ENCODE measurements at places on chromosomes 7 and 10. TPM values are rescaled to one million over a fixed set of nuclear protein-coding genes. Genes with fewer than 3 reads are reported as not detected.

The RPEL1 gene
- 0.10 TPM for total RNA-seq

The DGKI gene
- total RNA-seq = 0.15 TPM

The GNG11 gene
- not detected for total RNA-seq

The NPTX2 gene
- not detected for total RNA-seq

The ATXN7L1 gene
- total RNA-seq = 11.5 TPM

The ACSL5 gene
- total RNA-seq = 195 TPM

The EMX2 gene
- not detected for total RNA-seq

The CARD11 gene
- total RNA-seq = 0.57 TPM

DNA sequence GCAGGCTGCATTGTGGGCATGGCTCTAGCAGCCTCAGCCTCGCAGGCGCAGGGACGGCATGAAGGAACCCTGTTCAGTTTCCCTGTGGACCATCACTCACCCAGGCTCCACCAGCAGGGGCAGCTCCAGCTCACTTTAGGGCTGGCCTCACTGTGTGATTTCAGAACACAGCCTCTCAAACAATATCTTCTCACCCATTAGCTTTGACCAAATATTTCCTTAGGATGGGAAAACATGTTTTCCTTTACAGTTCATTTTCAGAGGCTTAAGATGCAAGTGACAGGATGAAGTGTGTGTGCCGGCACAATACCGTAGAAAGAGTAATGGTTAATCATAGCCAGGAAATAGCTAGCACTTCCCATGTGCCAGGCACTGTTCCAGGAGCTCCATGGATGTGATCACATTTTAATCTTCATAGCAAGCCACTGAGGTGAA is 58.2 kb downstream of the LANCL2 start:
- no peak for DNase-seq

- no peak for DNase-seq
These were observed 87.4 kb downstream of the CHST15 start for GRCh38 chr10:124005991-124006392.

DNA sequence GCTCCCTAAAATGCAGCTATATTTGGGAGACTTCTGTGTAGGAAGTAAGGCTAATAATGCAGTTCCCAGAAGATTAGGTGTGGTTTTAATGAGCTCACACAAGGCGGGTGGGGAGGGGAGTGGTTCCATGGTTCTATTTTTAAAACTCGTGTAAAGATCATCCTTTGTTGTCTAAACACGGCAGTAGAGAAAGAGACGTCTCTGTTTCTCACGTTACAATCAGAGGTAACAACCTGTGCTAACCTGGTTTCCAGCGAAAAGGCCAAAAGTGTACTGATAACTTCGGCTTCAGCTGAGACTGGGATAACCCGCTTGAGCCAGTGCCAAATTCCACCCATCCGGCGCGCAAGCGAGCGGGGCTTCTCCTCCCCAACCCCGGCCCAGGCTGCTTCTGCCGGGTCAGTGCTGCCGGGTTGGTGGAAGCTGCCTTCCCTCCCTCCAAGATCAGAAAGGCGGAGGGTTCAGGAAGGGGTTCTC is 2.5 kb upstream of the MAP3K8 start:
- no peak for DNase-seq

- no peak for DNase-seq
These were observed 227.0 kb upstream of the HDAC9 start for GRCh38 chr7:18268571-18268970.

DNA sequence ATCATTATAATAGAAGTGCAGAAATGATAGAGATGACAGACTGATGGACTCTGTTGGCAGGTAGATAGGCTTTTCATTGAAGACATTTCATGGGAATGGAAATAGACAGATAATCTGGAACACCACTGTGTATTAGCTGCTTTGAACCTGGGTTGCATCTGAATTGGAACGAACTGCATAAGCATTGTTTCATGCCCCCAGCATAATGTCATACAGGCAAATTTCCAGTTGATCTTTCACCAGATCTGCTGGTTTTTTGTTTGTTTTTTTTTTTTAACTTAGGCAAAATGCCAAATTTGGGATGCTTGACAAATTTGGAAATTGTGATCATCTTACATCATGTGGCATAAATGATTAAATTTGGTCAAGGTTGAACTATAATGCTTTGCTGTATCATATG is 172.1 kb upstream of the AOAH start:
- DNase-seq = no peak

DNA sequence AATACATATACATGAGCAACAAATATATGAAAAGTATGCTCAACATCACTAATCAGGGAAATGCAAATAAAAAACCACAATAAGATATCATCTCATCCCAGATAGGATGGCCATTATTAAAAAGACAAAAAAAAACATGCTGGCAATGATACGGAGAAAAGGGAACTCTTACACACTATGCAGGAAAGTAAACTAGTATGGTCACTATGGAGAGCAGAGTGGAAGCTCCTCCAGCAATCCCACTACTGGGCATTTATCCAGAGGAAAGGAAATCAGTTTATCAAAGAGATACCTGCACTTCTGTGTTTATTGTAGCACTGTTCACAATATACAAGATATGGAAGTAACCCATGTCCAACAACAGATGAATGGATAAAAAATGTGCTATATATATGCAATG is 217.5 kb downstream of the SDK1 start:
- no peak for DNase-seq

DNA sequence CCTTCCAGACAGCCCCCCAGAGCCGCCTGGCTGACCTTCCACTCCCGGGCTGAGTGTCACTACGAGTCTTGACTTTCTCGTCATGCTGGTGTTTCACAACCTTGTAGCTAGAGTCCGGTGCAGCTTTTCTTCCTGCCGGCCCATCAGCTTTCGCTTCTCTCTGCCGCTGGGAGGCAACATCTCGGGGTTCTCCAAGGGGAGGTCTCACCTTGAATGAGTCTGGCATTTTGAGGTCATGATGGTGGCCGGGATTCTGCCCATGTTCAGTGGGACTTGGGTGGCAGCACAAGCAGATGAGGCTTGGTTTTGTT is 285.2 kb downstream of the CAMK1D start:
- DNase-seq = no peak

DNA sequence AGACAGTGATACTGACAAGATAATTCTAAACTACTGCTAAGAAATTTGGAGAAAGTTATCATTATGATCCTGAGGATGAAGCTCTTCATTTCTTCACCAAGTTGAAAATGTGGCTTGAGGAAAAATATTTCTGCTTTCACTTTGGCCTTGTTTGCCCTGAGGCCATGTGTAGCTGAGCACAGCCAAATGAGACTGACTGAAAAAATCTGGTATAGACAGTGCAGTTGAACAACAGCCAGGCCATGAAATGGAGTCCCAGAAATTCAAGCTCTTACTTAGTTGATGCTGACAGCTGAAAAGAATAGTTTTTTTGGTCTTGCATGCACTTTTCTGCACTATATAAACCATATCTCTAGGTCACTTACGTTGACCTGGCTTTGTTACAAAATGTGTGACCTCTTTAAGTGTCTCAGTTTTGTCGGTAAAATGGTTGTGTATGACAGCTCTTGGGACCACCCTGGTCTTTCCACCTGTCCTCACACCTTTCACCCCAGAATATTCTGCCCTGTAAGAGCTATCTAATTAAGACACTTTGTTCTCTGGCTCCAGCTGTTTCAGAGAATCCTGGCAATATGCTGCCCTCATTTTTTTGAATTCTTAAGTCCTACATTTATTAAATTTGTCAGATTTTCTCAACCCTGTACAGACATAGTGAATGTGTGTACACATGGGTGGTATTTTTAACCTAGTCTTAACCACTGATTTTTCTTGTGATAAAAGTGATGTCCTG is 91.3 kb downstream of the CD36 start:
- DNase-seq = no peak

GRCh38 chr10:3196958-3197347 is 24.4 kb upstream of the PITRM1 start:
- DNase-seq = no peak

DNA sequence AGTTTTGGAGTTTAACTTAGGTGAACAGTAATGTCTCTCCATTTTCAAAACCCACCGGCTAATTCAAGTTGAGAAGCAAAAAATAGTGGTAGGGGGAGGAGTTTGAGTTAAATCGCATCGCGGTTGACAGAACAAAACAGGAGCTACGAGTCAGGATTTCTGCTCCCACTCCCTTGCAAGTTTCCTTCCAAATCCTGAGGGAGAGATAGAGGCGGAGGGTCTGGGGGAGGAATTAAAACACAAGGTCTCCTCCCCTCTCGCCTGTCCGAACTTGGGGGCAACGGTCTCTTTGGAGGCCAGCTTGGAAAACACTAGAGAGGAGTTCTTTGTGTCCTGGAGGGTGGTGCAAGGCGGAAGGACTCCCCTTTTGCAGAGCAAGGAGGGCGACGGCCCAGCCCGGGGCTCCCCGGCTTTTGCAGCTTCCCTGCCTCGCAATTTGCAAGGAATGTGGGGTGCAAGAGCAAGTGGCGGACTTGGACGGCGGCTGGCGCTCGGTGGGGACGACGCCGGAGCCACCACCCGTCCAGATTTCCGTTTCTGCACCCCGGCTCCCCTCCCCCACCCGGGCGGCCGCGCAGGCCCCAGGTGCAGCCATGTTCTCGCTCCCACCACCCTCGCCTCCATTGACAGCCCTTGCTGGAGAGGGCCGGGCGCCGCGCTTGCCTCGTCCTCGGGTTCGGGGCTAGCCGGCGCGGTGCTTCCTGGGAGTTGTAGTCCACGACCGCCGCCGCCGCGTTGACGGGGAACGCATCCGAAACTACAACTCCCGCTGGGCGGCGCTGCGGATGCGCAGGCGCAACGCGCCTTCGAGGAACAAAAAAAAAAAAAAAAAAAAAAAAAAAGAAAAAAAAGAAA is 454 bp upstream of the GTF2I start:
- peak; percentile 92 for DNase-seq

DNA sequence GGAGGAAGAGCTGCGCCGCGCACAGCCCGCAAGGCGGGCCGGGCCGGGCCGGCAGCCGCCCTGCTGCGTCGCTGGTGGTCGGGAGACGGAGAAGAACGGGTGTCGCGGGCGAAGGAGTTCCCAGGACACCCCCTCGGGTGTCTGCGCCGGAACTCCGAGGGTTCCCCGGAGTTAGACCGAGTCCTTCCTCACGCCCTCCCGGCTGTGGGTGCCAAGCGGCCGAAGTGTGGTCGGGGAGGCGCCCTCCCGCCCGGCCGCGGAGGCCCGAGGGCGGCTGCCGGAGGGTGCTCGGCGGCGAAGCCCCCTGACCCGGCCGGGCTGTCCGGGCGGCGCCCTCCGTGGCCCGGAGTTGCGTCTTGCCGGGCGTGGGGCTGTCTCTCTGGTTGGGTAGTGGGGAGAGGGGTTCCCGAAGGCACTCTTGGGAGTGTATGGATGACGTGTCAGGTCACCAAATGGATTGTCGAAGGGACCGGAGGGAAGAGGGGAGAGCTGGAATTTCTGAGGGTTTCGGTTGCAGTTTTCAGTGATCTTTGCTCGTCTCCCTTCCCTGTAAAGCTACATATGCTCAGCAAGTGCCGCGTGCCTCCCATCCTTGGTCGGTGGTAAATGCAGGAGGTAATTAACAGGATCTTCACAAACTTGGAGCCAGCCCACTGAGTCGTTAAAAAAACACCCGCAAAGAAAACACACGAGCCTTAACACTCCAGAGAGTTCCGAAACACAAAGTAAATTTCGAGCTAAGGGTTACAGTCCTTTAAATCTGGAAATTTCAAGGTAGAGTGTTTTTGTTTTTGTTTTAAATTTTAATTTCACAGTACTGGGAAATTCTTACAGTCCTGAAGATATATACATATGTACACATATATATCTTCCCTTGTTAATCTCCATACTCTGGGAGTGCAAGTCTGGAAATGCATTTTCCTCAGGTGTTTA is 871 bp downstream of the ST7 start:
- peak; percentile 43 for DNase-seq

GRCh38 chr7:27992097-27992496 is 188.5 kb downstream of the JAZF1 start:
- no peak for DNase-seq

- no peak for DNase-seq
These were observed 170.6 kb downstream of the ARHGAP21 start for GRCh38 chr10:24553051-24553612.

- DNase-seq = no peak
These were observed 362.5 kb downstream of the POM121L12 start for GRCh38 chr7:53397911-53398310.

DNA sequence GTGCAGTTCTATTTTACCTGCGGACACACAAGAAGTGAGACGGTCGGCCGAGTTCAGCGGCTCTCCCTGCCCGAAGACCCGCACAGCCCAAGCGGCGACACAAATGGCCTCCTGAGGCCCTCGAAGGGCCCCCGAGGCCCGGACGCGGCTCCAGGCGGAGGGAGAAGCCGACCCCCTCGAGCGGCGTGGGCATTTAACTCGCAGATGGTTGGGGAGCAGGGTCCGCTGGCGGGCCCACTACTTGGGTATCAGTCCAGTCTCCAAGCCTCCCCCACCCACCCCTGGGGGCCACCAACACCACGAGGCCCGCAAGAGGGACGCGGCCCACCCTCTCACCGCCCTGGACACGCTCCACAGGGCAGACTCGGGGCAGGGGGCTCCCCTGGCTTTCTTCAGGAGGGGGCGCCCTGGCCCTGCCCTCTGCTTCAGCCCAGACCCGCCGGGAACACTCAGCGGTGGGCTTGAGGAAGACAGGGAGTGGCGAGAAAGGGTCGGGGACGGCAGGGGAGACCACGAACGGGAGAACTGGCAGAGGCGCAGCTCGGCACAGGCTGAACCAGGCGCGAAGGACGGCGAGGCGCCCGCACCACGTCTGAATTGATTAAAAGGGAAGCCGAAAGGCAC is 1.7 kb downstream of the IGF2BP3 start:
- DNase-seq = no peak

- no peak for DNase-seq
These were observed 118.0 kb downstream of the BUB3 start for GRCh38 chr10:123272171-123272570.

Data from HCT116 (cell line).